ENCODE measurements at places on chromosomes 1 and 21.

DNA sequence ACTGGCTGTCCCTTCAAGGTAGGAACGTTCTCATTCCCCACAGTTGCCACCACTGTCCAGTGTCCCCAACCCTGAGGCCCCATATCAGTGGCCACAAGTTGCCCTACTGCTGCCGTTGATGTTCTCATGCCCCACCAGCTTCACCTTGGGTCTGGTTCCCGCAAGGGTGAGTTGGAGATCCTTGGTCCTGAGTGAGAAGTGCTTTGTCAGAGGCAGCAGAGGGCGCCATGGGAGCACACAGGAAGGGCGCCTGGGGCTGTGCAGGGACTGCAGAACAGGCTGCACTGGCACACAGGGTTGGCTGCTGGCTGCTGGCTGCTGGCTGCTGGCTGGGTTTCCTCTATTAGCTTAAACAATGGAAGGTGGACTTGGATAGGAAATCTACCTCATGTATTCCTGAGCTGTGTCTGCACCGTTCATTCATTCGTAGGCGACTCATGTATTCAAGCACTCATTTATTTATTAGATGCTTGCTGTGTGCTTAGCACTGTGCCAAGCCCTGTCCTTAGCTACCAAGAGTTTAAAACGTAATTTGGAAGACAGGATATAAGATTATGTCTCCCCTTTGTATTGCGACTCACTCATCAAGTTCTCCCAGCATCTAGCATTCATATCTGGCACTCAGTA lies 2.1 kb upstream of the S100A9 start:
- no peak for DNase-seq

DNA sequence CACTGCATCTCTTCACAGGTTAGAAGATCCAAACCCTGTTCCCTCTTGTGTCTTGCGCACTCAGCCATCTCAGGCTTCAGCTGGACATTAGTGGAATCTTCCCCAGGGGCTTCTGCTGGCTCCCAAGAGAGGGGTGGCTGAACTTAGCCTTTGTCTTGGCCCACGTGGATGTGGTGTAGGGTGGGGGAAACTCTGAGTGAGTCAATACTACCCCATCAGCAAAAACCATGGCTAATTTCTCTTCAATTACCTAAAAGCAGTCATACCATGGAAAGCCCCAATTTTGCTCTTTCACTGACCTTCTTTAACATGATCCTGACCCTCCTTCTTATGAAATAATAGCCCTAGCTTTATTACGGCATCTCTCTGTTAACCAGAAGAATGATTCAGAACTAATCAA lies 72.5 kb upstream of the RAB3GAP2 start:
- DNase-seq, result no peak

DNA sequence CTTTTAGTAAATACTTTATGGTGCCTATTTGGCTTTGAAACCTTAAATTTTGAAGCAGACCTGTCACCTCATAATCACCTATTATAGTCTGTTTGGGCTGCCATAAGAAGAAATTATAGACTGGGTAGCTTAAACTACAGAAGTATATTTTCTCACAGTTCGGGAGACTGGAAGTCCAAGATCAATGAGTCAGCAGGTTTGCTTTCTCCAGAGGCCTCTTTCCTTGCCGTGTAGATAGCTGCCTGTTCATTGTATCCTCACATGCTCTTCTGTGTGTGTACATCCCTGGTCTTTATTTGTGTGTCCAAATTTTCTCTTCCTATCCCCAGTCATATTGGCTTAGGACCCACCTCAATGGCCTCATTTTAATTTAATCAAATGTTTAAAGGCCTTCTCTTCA lies 518.2 kb downstream of the ADGRL2 start:
- DNase-seq, result no peak

DNA sequence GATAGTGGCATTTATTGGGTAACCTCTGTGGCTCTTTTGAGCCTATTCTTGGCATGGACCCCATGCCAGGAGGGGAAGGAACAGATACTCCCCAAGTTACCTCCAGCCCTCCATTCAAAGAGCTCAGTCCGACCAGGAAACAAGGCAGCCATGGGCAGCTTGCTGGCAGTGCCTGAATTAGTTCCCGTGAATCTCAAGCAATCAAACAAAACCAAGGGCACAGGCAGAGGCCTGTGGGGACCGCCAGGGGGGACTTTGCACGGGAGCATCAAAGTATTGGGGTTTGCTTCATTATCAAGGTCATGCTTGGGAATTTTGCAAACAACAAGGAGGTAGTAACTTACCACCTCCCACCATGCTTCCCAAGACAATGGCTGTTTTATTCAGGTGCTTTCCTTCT lies 81.2 kb upstream of the IFFO2 start:
- DNase-seq, result no peak
